ENCODE measurements at places on chromosomes 6 and 20.
A peak's percentile ranks its signal among the peaks of the same experiment; 100 is the strongest.

- DNase-seq = no peak
These were observed 71.6 kb downstream of the TFAP2A start for GRCh38 chr6:10343320-10343719.

GRCh38 chr20:17854307-17854903 is 114.2 kb downstream of the SNX5 start:
- no peak for DNase-seq

GRCh38 chr6:34900321-34901031 is 11.4 kb downstream of the ANKS1A start:
- DNase-seq = no peak

- DNase-seq = no peak
These were observed 188.5 kb downstream of the TAF4 start for GRCh38 chr20:61876952-61877728.

DNA sequence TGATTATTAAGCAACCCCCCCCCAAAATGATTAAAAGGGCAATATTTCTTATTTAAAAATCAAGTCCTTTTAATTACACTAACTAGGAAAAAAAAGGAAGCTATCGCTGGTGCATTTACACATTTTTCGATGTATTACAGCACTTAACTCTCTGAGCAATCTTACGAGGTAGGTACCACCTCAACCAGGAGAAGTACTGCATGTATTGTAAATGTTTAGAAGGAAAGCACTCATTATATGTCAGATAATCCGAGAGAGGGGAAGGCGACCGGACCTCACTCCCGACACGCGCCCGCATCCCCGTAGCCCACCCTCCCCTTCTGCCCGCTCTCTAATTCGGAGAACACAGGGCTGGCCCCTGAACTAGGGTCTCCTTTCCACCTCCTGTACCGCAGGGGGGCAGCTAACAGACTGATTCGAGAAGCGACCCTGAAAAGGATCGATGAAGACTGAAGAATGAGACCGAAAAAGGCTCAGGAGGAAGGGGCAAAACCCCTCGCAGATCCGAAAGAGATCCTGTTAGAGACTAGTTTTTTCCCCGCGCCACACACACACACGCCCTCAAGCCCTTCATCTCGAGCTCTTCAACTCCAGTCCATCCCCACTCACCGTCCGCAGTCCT is 337 bp downstream of the ESF1 start:
- no peak for DNase-seq

DNA sequence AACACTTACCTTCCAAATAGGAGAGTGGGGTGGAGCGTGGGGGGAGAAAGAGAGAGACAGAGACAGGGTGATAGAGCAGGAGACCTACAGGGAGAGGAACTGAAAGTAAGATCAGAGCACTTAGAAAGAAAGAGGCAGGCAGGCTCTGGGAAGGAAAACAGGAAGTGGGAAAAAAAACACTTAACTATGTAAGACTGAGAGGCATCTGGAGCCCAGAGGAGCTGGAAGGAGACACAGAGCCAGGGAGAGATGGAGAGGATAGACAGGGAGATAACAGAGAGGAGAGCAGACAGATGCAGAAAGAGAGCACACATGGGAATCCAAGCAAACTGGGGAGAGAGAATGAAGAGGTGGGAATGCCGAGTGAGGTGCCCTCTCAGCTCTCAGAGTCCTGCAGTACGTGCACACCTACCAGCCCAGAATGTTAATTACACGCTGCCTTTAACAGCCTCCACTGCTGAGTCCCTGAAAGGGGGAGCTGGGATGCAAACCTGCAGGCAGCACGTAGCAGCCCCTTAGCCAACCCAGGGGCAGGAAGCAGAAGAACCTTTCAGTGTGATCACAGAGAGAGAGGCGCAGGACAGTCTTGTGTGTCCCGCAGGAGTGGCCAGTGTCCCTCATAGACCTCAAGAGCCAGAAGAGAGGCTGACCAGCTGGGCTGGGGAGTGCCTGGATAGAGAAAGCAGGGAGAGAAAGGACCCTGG is 132.7 kb upstream of the LRFN2 start:
- DNase-seq = no peak

DNA sequence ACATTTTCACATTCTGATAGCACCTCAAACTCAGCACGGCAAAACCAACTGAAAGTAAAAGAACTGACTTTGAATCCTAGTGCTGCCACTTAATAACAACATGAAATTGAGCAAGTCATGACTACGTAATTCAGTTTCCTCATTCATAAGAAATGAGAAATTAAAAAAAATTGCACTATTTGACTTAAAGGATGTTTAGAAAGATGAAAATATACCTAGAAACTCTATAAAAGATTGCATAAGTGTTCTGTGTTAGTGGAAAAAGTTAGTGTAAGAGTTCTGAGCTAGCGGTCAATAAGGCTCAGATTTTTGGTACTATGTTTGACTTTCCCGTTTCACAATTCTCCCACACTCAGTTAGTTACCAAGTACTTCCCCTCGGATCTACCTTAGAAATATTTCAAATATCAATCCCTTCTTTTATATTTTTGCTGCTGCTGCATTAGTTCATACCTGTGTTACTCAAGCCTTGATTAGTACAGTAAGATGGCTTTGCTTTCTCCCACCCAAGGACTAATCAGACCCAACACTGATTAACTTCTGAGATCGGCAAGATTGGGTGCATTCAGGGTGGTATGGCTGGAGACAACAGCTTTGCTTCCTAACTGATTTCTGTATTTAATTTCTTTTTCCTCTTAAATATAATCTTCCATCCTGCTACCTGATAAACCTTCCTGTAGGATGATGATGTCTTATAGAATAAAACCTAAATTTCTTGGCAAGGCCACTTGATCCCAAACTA is 25.9 kb downstream of the ECHDC1 start:
- no peak for DNase-seq

DNA sequence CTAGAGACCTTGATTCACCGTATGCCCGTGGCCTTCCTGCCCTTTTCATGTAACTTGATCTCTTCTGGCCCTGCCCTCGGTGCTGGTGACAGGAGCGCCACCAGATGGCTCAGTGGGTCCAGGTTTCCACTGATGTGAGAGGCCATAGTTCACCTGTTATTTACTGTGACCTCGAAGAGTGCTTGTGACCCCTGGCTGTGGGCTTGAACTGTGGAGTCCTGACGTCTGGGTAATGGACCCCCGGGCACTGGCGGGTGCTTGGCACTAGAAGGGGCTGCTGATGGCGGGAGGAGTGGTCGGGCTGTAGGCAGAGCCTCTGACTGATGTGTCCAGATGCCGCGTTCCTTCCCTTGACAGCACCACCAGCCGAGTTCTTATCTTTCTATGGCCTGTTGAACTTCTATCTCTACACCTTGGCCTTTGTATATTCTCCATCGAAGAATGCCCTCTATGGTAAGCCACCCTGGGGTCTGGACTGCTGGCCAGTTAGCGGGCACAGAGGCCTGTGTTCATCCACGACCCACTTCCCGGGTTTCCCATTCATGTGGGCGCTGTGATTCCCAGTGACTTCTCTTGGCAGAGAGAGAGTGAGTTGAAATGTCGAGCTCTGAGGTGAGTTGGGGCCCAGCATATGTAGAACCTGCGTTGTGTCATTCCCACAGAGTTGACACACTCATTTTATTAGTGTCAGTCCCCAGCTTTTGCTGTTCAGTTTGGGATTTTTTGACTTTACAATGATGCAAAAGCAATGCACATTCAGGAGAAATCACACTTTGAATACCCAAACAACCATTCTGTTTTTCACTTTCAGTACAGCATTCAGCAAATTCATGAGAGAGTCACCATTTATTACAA is 14.9 kb downstream of the DYNLT1 start:
- DNase-seq = peak; percentile 78

GRCh38 chr6:11730641-11731040 is 48.0 kb downstream of the ADTRP start:
- DNase-seq = no peak

DNA sequence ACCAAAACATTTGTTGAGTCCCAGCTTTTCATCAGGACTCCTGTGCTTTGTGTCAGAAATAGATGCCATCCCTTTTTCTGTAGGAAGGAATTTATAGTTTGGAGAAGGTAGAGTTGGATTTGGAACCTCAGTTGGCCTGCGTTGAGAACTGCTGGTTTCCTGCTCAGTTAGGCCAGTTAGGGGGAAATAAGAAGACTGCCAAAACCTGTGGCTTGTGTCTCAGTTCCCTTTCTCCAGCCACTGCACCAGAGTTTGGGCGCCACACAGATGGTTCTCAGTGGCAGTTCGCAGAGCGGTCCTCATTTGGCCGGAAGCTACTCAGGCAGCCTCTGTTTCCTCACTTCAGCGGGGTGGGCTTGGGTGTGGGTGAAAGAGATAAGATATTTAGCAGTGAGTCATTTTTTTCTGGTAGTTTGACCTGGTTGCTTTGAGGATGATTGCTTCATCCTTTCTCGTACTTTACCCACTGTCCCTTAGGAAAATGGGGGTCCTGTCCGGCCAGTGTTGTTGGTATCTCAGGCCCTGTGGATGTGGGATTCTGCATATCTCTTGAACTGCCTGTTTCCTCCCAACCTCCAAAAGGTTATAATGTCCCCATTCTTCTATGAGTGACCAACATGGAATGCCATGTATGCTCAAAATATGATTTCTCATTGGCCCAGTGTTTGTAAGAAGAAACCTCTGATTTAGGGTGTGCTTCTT is 53.7 kb downstream of the JARID2 start:
- DNase-seq = peak; percentile 63

GRCh38 chr6:87364602-87365252 is 20.1 kb downstream of the C6orf163 start:
- no peak for DNase-seq

GRCh38 chr6:30152016-30152673 is 8.9 kb downstream of the TRIM10 start:
- no peak for DNase-seq

- DNase-seq = no peak
These were observed 49.1 kb upstream of the DST start for GRCh38 chr6:56691814-56692213.

GRCh38 chr6:170057034-170057734 is 233.7 kb downstream of the DLL1 start:
- DNase-seq = no peak

GRCh38 chr6:3427687-3428085 is 29.2 kb downstream of the SLC22A23 start:
- peak; percentile 69 for DNase-seq

DNA sequence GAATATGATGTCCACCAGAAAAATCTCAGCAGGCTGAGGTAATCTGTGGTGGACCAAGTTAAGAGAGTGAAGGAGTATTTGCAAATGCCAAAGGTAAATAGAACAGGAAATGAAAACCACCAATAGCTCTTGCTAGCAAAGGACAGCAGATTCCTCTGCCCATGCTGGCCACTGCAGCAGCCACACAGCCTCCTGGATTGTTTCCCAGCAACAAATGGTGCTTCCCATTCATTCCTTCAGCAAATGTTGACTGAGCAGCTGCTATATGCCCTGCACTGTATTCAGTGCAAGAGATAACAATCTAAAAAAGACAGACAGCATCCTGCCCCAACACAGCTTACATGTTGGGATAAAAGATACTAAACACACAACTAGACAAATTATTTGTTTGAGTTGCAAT is 11.0 kb downstream of the ROS1 start:
- DNase-seq = no peak

- no peak for DNase-seq
These were observed 462.6 kb downstream of the TBC1D32 start for GRCh38 chr6:120871416-120872261.

DNA sequence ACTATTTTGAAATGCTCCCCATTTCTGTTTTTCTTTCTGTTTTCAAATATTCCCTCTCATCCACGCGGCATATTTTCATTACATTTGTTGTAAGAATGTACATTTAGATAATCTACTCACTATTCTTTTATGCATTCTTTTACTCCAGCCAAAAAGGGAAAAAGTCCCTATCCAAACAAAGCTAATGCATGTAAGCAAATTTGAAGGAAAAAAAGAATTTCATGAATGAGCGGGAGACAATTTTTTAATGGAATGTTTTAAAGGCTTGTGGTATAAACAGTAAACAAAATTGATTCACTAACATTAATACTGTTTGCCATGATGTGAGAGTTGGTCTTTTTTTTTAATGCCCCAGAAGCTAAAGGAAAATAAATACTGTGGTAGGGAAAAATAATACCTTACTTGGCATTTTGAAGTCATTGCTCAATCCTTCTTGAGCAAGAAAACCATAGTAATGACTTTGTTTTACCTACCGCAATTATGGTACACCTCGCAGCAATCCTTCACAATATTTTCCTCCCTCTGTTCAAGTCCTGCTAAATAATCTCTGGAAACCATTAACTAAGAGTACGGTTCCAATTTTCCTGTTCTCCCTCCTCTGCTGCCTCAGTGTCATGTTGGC is 79.0 kb downstream of the BACH2 start:
- no peak for DNase-seq

DNA sequence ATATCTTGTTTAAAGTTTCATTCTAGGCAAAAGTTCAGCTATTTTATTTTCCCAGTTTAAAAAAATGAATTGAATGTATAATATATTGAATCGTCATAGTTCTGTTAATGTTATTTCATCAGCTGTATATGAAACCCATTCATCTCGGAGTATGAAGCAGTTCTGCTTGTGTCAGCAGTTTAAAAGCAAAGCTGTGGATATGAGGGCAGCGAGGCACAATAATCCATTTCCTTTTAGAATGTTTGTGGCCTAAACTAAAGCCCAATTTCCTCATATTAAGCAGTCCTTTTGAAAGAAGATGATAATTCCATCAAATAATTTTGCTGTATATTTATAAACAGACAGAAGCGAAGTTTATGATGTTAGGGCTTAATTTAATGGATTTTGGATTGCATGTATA is 300.1 kb downstream of the SAMD5 start:
- no peak for DNase-seq

GRCh38 chr6:116029535-116029934 is 31.2 kb downstream of the FRK start:
- no peak for DNase-seq

DNA sequence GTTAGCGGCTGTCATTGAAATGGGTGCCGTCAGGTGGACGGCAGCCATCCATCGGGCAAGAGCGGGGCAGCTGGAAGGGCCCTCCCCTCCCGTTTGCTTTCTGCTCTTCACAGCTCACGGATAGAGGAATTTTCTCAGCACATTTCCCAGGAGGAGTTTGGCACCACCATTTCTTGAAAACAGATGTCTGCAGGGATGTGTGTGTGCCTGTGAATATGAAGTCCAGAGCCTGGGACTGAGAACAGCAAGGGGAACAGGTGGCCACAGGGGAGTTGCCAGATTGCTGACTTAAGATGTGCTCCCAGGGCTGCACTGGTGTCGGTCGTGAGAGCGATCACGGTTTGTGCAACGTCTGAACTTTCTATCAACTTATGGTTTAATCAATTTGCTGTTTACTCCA is 22.1 kb upstream of the ECI2 start:
- DNase-seq = no peak

- no peak for DNase-seq
These were observed 68.5 kb upstream of the TOP1 start for GRCh38 chr20:40960101-40960500.

GRCh38 chr6:15243910-15244619 is 1.8 kb upstream of the JARID2 start:
- no peak for DNase-seq

DNA sequence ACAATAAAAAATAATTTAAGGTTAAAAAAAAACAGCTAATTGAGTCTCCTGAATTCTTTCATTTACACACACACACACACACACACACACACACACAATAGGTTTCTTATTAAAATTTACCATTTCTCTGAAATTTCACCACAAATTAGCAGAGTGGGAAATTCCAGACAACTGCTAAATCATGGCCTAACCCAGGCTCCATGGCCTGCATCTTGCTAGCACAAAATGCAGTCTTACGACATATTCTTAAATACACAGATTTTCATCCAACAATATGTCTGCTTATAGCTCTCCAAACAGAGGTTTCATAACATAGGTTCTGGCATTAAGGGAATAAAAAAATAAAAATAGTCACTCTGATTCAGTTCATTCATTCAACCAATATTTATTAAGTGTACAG is 46.9 kb downstream of the SOD2 start:
- no peak for DNase-seq

GRCh38 chr6:132713352-132714134 is at the start of gene VNN1:
Gene VNN1, minus strand, starts transcription at chr6:132714055. Its CDS starts 20 bp downstream, at chr6:132714035.
- no peak for DNase-seq

Data from psoas muscle (tissue), 8 donors.